ENCODE measurements at places on chromosomes 12 and 14.

DNA sequence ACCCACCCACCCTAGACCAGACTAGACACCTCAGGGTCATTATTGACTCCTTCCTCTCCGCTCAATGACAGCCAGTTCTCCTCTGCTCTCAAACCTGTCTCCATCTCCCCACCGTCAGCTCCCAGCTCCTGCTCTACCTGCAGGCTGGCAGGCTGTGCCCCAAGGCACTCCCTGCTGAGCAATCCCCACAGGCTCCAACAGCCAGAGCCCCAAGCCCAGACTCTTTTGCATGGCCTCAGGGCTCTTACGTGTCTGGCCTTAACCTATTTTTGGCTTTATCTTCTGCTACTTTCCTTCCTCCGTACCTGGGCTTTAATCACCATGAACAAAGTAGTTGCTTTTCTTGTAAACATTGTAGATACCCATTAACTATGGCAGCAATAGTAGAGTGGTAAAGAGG is 162.9 kb upstream of the PRMT8 start:
- DNase-seq: no peak

DNA sequence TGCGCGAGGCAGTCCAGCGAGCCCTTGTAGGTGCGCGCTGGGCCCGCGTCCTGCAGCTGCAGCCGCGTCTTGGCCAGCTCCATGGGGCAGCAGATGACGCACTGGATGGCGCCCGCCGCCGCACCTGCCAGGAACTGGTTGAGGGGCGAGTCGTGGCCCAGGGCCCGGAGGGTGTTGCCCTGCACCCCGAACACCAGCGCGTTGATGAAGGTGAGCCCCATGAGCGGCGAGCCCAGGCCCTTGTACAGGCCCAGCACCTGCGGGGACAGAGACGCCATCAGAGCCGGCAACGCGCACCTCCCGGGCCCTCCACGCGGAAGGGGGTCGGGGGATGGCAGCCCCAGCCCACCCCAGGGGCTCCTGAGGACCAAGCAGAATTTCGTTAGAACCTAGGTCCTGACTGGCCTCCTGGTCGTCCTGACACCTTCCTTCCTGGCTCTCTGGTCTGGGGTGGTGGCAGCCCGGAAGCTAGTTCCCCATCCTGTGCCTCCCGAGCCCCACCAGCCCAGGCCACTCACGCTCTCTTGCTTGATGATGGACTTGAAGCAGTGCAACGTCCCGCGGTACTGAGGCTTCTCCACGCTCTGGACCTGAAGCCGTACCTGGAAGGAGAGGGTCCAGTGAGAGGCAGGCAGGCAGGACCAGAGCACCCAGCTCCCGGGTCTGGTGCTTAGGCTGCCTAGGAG is 13.3 kb downstream of the SLC25A29 start:
- no peak for DNase-seq

- DNase-seq: no peak
These were observed 334.4 kb downstream of the ADGRD1 start for GRCh38 chr12:131287938-131288764.

DNA sequence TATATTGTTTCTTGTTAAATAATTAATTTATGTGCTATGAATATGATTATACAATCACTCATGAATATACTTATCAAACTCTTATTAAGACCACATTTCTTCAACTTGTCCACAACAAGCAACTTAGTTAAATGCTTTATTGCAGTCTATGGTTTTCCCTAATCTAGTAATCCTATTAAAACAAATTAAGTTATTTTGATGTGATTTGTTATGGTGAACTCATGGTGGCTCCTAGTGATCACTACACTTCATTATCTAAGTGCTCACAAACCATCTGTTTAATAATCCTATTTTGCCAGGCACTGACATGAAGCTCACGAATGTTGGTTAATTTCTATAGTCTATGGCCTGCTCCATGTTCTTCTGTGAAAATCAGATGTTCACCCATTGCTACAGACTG is 42.9 kb downstream of the INSM2 start:
- no peak for DNase-seq

GRCh38 chr12:72053604-72054003 is 115.0 kb downstream of the TPH2 start:
- DNase-seq: no peak

DNA sequence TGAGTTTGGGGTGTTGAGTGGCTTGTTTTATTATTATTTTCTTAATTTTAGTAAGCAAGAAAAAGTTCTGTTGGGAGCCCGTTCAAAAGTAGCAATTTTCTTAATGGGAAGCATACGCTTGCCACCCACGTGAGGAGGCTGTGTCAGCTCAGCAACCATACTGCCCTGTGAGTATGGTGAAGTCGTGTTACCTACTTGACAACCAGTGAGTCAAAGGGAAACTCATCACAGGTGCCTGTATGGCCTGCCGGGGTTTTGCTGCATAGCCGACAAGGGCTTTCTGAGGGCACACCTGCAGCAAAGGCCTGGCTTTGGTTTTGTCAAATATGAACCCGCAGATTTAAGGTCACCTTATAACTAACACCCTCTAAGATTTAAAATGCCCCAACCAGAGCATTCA is 31.1 kb downstream of the PITPNM2 start:
- DNase-seq: no peak

GRCh38 chr14:87643005-87643404 is 350.0 kb downstream of the GALC start:
- peak; percentile 11 for DNase-seq

DNA sequence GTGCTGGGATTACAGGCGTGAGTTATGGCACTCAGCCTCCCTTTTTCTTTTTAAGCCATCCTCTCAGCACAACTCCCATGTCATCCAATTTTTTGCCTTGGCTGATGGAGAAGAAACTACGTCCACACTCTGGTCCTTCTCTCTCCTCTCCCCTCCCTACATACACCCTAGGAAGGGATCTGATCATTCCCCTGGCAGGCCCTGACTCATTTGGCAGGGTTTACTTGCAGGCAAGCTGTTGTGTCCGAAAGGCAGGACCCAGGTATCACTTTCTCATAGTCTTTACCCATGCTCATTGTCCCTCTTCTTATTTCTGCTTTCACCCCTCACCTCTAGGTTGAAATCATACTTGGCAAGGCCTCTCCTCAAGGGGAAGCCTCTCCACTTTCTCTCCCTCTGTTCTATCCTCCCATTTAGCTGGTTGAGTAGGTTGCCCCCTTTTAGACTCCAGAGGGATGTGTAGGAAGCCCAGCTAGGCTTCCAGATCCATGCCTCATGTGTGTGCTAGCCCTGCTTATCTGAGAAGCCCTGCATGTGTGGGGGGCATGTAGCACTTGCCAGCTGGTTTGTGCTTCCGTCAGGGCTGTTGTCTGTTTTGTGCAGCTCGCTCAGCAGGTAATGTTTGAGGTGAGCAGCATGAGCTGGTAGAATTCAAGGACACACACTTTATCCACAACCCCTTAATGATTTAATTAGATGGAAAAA is 14.8 kb downstream of the GPR19 start:
- DNase-seq: no peak

- DNase-seq: no peak
These were observed 365.4 kb upstream of the ATP2B1 start for GRCh38 chr12:90074086-90074485.

GRCh38 chr12:16611146-16611545 is 5.2 kb upstream of the LMO3 start:
- DNase-seq: no peak

GRCh38 chr14:100115726-100116125 is 43.7 kb downstream of the DEGS2 start:
- no peak for DNase-seq

DNA sequence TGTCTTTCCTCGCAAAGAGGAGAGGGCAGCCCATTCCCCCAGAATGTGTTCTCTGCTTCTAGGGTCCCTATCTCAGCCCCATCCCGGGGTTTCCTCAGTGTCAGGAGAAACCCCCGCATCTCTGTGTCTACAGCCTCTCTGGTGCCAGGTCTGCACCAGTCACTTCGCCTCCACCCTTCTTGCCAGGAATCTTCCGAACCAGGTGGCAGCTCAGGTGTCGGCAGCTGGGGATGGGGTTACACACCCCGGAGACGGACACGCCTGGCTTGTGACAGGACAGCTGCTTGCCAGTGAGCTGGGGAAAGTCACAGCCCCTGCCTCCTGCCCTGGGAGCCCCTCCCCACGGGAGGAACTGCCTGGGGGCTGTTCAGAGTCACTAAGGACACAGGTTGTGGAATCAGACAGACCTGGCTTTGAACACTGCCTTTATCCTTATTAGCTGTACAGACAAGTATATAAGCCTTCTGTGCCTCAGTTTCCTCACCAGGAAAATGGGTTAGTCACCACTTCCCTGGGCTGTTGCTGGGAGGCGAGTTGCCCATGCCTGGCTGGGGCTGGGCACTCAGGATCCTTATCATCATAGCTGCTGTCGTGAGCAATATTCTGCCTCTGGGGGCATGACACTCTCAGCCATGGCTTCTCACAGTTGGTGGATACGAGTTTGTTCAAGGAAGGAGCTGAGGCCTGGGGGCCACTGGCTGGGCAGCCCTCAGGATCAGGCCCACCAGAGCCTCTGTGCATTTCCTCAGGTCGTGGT is 10.8 kb downstream of the HIP1R start:
- DNase-seq: no peak

- no peak for DNase-seq
These were observed 4.5 kb downstream of the CD69 start for GRCh38 chr12:9756170-9756569.

GRCh38 chr14:79464468-79464867 is 746.8 kb downstream of the DIO2 start:
- no peak for DNase-seq

GRCh38 chr12:127263621-127264020 is 1003.3 kb upstream of the TMEM132C start:
- no peak for DNase-seq

GRCh38 chr12:120356567-120357030 is 12.4 kb downstream of the MSI1 start:
- DNase-seq: peak; percentile 80

- DNase-seq: no peak
These were observed 45.1 kb downstream of the SSH1 start for GRCh38 chr12:108812324-108812723.

DNA sequence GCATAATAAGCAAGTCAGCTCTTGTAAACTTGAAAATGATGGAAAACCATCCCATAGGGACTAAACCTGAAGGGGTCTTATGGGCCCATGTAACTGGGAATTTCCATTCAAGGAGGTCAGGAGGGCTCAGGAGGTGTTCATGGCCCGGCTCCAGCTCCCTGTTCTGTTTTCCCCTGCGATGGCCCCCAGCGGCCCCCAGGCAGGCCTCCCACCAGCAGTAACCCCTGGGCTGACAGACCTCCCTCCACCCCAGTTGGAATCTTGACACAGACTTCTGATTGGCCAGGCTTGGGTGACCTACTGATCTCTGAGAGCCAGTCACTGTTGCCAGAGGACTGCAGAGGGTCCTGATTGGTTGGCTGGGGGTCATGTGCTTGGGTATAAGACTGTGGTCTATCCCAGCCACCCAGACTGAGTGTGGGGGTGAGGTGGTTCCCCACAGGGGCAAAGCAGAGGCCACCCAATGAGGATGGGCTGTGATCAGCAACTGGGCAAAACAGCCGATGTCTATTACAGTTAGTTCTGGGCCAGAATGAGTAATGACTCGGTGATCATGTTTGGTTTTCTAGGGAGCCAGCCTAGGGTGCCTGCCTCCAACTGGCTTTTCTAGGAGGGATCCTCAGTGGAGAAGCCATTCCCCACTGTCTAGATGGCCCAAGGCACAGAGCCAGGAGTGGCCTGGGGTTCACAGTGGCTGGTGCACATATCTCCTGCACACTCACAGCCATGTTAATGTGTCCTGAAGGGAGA is 27.0 kb downstream of the RHOF start:
- DNase-seq: no peak

GRCh38 chr14:53547593-53547992 is 394.5 kb upstream of the DDHD1 start:
- no peak for DNase-seq

GRCh38 chr12:10366875-10367274 is 23.0 kb downstream of the KLRK1 start:
- no peak for DNase-seq

DNA sequence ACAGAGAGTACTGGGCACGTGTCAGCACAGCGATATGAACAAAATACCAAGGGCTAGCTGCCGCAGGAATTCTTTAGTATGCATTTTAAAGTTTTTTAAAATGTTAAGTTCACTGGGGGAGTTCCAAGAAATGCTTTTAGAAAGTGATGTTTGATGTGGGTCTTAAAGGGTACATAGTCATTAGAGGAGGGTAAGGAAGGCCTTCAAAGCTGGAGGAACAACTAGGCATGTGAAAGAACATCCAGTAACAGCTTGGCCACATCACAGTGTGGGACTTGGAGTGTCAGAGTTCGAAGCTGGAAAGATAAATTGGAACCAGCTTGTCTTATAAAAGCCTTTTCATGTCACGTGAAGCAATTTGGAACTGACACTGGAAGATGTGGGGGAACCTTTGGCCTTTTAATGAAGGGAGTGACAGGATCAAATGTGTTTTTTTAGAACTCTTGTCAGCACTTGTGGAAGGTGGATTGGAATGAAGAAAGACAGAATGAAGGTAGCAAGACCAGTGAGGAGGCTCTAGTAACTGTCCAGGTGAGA is 57.7 kb downstream of the WDR20 start:
- DNase-seq: no peak

- no peak for DNase-seq
These were observed 17.4 kb downstream of the BICDL1 start for GRCh38 chr12:120006258-120006975.

DNA sequence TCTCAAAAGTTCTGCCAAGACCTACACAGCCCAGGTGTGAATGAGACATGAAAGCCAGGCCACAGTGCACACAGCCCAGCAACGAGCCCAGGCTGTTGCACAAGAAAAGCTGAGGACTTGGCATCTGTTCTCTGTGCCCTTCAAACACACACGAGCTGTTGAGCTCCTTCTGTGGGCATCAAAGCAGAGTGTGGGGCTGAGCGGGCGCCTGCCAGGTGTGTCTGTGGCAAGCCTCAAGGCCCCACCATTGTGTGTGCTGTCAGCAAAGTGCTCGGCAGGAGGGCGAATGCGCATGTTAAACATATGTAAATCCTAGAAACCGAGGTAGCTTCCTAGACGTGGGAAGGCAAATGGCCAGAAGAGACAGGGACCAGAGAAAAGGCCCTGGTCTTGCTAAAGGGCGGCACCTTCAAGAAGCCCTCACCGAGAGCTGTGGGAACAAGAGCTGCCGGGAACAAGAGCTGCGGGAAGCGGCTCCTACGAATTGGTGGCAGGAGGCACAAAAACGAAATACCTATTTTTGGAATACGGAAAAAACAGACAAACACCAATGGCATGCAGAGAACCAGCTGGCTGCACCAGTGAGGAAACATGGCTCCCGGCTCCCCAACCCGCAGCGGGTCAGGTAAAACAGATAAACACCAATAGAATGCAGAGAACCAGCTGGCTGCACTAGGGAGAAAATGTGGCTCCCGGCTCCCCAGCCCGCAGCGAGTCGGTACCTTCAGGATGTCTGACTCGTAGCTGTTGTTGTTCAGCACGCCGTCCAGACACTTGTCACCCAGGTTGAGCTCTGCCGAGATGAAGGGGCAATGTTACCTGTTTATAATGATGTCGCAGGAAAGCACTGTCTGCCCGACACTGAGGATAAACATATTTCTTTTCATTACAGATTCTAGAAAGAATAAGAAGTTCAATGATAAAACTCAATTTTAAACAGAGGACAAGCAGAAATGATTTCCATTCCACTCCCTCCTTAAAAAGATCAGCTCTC is 19.0 kb upstream of the GOLGA3 start:
- no peak for DNase-seq

GRCh38 chr12:71194657-71195056 is 36.9 kb upstream of the TSPAN8 start:
- no peak for DNase-seq

- DNase-seq: no peak
These were observed 316.2 kb downstream of the VRK1 start for GRCh38 chr14:97113339-97113738.

- no peak for DNase-seq
These were observed 124.3 kb downstream of the TSPAN9 start for GRCh38 chr12:3201339-3202051.

GRCh38 chr14:32050878-32051277 is 26.2 kb upstream of the ARHGAP5 start:
- DNase-seq: no peak

Measured in occipital lobe (tissue), 3 donors.